ENCODE measurements at places on chromosomes 5 and 9.

- no peak for DNase-seq
Measured at GRCh38 chr5:154363411-154363810, 82.4 kb upstream of the SAP30L start.

DNA sequence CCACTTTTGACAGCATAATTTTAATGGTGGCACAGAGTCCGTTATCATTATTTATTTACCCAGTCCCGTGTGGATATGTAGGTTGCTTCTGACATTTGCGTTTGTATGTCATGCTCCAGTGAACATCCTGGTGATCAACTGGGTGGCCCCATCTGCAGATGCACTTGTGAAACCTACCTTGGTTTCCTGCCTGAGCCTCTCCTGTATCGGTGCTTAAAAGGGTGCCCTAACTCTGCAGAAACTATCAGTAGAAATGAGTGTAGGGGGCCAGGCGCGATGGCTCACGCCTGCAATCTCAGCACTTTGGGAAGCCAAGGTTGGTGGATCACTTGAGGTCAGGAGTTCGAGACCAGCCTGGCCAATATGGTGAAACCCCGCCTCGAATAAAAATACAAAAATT is 92.1 kb upstream of the IER5L start:
- no peak for DNase-seq

DNA sequence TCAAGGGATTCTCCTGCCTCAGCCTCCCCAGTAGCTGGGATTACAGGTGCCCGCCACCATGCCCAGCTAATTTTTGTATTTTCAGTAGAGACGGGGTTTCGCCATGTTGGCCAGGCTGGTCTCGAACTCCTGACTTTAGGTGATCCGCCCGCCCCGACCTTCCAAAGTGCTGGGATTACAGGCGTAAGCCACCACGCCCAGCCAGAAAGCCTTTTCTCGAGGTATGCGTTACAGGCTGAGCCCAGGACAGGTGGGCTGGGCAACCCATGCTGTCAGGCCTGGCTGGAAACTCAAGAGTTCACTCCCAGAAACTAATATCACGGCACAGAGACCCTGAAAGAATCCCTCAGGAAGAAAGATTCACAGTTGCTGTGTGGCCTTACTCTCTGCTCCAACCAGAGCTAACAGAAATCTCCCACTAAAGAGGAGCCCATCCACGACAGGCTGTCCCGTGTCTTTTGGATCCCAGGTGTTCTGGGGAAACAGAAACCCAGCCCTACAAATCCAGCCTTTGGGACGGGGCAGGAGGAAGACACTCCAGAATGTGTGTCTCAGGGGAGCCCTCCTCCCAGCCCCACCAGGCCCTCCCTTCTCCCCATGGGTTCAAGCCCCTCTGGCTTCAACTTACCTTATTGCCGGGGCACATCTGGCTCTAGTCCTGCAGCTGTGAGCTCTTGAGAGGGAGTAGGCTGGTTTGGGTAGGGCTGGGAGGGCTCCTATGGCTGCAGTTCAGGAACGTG is 400 bp downstream of the TIFAB start:
- no peak for DNase-seq

DNA sequence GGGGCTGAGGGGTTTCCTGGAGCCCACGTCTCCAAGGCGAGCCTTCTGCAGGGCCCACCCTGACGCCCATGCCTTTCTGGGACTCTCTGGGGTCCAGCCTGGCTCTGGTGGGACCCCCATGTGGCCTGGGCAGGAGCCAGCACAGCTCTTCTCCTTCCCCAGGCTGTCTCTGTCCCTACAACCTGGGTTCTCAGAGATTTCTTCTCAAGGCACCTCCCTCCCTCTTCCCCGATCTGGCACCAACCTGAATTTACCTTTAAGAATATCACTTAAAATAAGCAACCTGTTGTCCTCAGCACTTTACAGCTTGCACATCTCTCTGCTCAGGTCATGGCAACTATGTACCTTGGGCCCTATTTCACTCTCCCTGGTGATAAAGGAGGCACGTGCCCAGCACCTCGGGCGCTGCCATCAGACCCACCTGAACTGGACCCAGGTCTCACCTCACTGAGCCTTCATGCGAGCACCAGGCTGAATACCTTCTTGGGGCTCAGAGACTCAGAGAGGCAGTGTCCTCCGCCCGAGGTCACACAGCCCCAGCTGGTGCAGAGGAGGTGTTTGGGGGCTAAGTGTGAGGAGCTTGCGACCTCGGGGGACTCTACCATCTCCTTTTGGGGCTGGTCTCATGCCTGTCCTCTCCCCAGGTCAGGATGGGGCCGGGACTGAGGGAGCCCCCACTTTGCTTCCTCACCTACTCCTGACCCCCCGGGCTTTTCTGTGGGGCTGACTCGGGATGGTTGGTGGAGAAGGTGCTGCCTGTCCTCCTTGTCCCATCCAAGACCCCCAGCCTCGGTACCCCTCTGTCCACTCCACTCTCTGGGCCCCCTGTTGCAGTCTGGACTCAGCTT is 217.7 kb downstream of the C9orf50 start:
- DNase-seq: no peak

- DNase-seq: no peak
Measured at GRCh38 chr5:176904276-176904675, 5.1 kb upstream of the HK3 start.

DNA sequence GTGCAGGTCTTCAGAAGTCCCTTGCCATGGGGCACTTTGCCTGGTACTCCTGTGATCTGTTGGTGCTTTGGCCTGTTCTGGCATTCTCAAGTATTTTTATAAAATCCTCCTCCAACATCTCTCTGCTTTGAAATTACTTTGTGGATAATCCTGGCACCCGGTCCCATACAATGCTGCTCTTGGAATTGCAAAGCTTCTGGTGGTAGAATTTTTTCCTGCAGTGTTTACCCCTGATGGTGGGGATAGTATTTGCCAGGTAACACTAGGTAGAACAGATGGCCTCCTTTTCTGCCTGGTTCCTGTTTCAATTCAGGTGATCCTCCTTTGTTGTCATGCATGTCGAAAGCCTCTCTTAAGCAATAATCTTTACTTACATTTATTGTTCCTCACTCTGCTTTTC is 109.8 kb upstream of the ATP10B start:
- DNase-seq: no peak

GRCh38 chr5:25160891-25161290 is 516.1 kb upstream of the CDH10 start:
- no peak for DNase-seq

GRCh38 chr5:82104872-82105271 is 133.0 kb downstream of the ATG10 start:
- no peak for DNase-seq

DNA sequence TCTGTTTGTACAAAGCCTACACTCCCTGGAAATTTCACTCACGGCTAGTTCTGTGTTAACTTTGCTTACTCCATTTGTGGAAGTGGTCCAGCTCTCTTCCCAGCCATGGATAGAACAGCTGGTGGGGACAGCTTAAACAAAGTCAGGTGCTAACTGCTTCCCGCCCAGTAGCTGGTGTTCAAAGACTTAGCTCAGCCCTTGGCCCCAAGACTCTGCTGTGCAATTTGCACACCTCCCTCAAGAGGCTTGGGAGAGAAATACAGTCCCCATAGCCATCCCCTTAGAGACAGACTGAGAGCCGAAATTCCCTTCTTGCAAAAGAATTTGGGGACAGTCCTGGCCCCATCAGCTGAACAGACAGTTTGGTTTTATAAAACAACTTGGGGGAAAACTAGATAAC is 73.8 kb upstream of the RAI14 start:
- no peak for DNase-seq

DNA sequence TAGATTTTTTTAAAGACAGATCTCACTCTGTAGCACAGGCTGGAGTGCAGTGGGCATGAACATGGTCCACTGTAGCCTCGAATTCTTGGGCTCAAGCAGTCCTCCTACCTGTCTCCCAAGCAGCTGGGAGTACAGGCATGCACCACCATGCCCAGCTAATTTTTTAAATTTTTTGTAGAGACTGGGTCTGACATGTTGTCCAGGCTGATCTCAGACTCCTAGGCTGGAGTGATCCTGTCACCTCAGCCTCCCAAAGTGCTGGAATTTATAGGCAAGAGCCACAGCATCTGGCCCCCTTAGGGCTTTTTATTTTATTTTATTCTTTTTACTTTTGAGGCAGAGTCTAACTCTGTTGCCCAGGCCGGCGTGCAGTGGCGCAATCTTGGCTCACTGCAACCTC is 56.4 kb downstream of the NSD1 start:
- no peak for DNase-seq

- no peak for DNase-seq
Measured at GRCh38 chr5:173004447-173004846, 20.9 kb downstream of the ATP6V0E1 start.

GRCh38 chr5:36523450-36523849 is 83.0 kb upstream of the SLC1A3 start:
- no peak for DNase-seq

DNA sequence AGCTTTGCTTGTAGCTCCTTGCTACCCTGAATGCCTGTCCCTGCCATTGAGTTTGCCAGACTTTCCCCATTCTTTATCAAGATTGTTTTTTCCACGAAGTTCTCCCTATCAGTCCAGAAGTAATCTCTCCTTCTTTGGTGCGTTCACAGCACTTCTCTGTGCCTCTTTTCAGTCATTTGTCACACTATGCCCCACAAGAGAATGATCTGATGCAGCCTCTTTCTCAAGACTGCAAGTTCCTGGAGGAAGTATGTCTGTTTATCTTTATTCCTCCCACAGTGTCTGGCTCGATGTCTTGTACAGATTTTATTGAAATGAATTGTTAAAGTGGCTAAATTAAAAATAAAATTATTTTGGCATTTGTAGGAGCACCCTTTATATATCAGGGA is 99.3 kb downstream of the CCDC192 start:
- DNase-seq: no peak

- no peak for DNase-seq
Measured at GRCh38 chr9:132481053-132481849, 71.2 kb downstream of the CFAP77 start.

- no peak for DNase-seq
Measured at GRCh38 chr5:120207129-120207528, 257.0 kb upstream of the PRR16 start.

DNA sequence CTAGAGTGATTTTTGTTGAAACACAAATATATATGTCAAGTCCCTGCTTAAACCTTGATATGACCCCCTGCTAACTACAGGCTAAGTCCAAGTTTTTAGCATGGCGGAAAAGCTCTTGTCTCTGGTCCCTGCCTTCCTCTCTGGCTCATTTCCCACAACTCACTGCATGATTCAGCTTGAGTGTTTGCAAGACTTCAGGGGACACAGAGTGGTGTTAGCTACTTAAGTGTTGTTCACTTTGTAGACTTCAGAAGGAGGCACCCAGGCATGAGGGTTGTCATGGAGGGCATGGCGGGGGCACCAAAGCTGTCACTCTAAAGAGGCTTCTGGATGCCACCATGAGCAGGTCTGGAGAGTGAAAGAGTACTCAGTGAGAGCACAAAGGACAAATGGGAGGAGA is 362.4 kb upstream of the ACTBL2 start:
- DNase-seq: no peak

DNA sequence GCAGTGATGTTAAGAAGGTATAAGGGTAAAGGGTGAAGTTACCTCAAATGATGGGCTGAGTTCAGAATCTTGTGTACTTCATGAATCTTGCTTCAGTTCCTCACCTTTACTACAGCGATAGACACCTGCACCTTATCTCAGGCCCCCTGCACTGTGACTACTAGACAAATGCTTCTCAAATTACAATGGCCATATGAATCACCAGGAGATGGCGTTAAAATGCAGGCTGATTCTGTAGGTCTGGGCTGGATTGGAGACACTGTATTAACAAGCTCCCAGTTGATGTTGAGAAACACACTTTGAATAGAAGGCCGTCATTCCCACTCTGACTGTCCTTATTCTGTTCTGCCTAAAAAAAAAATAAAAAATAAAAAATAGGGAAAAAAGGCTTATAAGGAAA is 29.8 kb downstream of the TARS1 start:
- DNase-seq: no peak

DNA sequence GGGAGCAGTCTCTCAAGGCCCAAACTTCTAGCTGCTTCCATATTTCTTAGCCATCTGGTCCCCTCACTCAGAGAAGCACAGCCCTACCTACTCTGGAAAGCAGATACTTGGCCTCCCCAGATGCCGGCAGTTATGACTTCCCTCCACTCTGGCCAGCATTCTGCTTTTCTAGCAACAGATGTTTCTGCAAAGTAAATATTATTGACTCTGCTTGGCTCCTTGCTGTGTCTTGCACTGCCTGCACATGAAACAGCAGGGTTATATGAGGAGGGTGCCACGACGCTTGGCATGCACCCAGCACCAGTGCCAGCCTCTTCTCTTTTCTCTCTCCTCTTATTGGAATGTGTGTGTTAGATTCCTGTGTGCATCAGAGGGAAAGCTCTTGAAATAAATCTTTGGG is 99.7 kb downstream of the ARHGAP26 start:
- no peak for DNase-seq

DNA sequence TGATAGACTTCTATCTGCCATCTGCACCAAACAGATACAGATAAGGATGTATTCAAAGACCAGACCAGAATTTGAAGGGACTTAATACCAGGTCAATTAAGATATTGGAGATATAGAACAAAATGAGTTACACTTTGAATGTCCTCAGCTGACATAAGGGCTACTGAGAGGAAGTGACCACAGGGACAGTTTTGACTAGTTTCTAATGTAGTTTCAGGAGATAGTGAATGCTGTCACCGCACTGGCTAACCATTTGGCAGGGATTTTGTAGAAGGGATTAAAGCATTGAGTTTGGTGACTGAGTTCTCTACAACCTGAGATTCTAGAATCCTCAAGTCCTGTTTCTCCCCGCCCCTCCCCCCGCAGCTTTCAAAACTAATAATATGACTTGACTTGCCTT is 22.7 kb downstream of the CCNH start:
- no peak for DNase-seq

GRCh38 chr5:73030995-73031394 is 75.2 kb downstream of the FCHO2 start:
- DNase-seq: no peak

DNA sequence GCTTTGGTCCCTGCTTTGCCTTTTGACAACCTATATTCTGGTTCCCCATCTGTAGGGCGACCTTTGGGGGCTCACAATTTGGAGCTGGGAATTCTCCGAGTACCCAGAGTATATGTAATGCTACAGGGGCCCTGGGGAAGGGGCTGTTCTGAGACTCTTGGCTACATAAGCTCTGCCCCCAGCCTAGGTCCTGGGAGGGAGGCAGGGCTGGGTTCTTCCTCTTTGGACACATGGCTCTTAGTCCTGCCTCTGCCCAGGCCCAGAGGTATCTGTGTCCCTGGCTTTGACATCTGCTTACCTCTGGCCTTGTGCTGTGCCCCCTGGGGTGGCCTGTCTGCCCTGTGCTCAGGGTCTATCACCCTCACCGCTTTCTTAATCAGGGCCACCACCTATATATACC is 181.6 kb downstream of the CACNA1B start:
- no peak for DNase-seq

GRCh38 chr9:92188969-92189781 is 74.0 kb upstream of the SPTLC1 start:
- no peak for DNase-seq

DNA sequence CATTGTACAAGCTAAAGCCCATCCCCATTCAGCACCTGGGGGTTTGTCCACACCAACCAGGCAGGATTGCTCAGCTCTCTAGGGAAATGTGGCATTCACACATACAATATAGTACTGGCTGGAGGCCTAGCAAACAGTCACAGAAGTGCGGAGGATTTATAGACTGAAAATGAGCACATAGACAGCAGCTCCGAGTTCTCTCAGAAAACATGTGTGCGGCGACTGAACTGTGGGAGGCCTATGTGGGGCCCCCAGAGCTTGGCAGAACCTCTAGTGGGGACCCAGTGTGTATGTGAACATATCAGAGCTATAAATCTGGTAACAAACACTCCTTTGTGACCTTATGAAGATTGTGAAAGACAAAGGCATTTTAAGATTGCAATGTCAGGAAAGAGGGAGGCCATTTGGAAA is 431.1 kb downstream of the DTWD2 start:
- DNase-seq: no peak

- no peak for DNase-seq
Measured at GRCh38 chr5:174844971-174845370, 120.6 kb downstream of the MSX2 start.
